A375 (cell line): ENCODE measurements at places on chromosomes 6 and 20. TPM values are rescaled to one million over a fixed set of nuclear protein-coding genes. Genes with fewer than 3 reads are reported as not detected.

Gene ZNF311
- not detected in 2 replicates for total RNA-seq

Gene BMP2
- 13.4 and 15.8 TPM in 2 replicates for total RNA-seq

Gene CDH26
- 0.24 and 0.94 TPM in 2 replicates for total RNA-seq

Gene PLA2G7
- 1.7 and 2.5 TPM in 2 replicates for total RNA-seq

Gene BANF2
- not detected in 2 replicates for total RNA-seq

Gene HLA-DOA
- 4.1 and 4.3 TPM in 2 replicates for total RNA-seq

Gene CRIP3
- total RNA-seq, result not detected in 2 replicates

Gene SNAI1
- total RNA-seq, result 5.0 and 7.7 TPM in 2 replicates

Gene ADGRF4
- not detected in 2 replicates for total RNA-seq

Gene PTPN1
- total RNA-seq, result 51.2 and 54.0 TPM in 2 replicates

Gene LY6G5C
- 0.94 TPM in 1 of 2 replicates, not detected in the other for total RNA-seq
